Right lobe of liver (tissue), 6 donors: ENCODE measurements at places on chromosomes 16 and 17. TPM values are rescaled to one million over a fixed set of nuclear protein-coding genes. Genes with fewer than 3 reads are reported as not detected.

DNA sequence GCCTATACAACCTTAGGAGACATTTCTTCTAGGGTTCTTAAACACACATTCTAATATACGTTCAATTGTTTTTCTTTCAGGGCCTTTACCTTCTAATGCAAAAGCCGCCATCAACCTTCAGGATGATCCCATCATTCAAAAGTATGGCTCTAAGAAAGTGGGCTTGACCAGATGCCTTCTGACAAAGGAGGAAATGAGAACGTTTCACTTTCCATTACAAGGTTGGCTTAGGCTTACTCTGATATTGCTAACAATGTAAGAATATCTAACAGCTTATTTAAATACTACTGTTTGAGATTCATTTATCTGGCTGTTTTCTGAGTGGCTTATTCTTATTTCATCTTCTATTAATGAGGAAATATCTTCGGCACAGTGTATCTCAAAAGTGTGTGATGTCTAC lies 15.4 kb downstream of the REXO5 start:
- H3K27ac ChIP-seq: no peak overlapping the region
- no peak overlapping the region for H3K4me3 ChIP-seq

TMC5 gene
- 0.93 TPM for total RNA-seq

GRCh38 chr16:11308493-11309283 lies 27.6 kb upstream of the PRM1 start:
- no peaks in the 10 kb centered on the region for H3K27me3 ChIP-seq
- no peak overlapping the region for H3K27ac ChIP-seq
- no peak overlapping the region for H3K4me3 ChIP-seq
- H3K36me3 ChIP-seq: no peaks in the 10 kb centered on the region

DNA sequence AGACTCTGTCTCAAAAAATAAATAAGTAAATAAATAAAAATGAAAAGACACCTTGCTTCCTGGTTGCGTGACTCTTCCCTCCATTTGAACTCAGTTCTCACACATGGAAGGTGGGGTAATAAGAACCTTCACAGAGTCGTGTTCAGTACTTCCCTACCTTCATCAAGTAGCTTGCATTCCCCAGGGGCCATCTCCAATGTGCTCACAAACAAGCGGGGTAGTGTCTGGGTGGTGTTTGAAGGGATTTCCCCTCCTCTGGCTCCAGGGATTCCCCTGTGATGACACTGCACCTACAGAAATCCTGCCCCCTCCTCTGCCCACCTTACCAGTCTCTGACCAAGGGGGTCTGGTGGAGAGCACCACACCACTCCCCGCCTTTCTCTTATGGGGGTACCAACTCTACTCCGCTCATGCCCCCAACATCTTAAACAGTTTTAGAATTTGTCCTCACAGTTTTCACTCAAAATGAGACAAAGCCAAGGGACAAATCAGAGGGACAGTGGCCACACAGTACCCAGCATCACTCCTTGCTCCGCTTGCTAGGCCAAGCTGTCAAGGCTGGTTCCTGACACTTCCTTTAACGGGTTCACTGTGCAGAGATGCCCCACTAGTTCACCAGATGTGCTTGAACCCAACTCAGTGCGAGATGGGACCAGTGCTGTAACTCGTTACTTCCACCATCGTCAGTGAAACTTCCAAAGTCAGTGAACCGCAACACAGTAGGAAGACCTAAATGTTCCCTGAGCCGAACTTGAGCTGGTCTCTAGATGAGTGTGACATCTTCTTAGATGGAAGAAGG lies 69.1 kb downstream of the COPRS start:
- no peak overlapping the region for H3K27ac ChIP-seq
- no peak overlapping the region for H3K4me3 ChIP-seq
- no peaks in the 10 kb centered on the region for H3K4me1 ChIP-seq
- DNase-seq: no peak
- H3K36me3 ChIP-seq: no peaks in the 10 kb centered on the region
- H3K27me3 ChIP-seq: no peaks in the 10 kb centered on the region

DNA sequence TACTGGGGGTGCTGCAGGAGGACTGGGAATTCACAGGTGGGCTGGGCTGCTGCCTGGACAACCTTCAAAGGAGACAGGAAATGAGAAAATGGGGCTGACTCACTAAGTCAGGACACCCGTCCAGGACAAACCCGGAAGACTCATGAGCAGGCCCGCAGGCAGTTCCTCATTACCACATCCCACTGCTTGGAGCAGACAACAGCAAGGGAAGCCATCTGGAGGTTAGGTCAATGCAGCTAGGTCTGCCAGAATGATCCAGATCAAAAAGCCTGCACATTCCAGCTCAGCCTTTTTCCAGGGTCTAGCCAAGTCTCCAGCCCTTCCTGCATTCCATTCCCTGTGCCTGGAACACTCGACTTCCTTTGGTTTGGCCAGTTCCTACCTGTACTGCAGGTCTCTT lies 536.5 kb upstream of the CDH11 start:
- H3K36me3 ChIP-seq: no peaks in the 10 kb centered on the region
- no peaks in the 10 kb centered on the region for H3K4me1 ChIP-seq
- no peak for DNase-seq

CCL3 gene
- 0.51 TPM for total RNA-seq

ATXN1L gene
- total RNA-seq: 11.3 TPM
